ENCODE measurements at places on chromosomes 7 and 10.

DNA sequence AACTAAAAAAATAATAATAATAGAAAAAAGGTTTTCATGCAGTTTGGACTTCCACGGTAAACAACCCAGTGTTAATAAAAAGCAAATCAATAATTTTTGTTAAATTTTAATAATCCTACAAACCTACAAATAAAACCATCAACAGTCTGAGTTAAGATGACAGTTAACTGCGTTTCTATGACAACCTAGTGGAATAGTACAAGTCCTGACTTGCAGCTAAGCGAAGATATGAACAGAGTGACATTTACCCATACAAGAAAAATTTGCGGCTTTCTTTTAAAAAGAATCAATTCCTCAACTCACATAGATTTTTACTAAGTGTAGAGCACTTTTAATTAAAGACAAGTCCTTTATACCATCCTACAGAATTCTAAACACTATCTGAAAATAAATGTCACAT, 35.6 kb downstream of the VPS41 start:
- no peak for DNase-seq

DNA sequence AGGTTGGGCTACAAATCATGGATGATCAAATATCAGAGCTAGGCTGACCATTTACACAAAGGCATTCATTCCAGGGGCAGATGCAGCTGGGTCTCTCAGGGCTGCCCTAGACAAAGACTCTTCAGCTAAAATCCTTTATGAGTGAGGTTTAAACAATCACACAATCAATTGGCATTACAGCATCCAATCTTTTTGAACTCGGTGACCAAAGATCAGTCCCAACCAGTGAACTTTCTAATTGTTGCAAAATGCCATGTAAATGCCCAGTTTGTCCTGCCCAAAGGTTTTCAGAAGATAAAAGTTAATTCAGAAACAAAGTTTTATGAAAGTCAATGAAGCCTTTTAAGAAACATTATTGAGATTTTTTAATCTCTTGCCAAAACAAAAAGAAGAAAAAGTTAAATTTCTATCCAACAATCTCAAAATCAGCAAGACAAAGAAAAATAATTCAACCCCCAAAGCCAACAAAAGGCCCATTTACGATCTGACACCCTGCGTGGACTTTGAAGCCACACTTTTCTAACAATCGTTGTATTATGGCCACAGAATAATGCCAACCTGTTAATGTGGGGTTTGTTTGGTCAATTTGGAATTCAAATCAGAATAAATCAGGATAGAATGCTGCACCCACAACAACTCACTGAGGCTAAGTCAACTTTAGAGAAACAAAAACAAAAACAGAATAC, 40.9 kb downstream of the GPR37 start:
- no peak for DNase-seq

- DNase-seq, result no peak
These were observed 27.5 kb downstream of the ADD3 start for GRCh38 chr10:110035070-110035921.

GRCh38 chr7:47759056-47759706, 177.3 kb upstream of the TNS3 start:
- DNase-seq, result no peak

- no peak for DNase-seq
These were observed 972.2 kb upstream of the GHITM start for GRCh38 chr10:83167081-83167480.
